ENCODE measurements at places on chromosomes 13 and 19.

DNA sequence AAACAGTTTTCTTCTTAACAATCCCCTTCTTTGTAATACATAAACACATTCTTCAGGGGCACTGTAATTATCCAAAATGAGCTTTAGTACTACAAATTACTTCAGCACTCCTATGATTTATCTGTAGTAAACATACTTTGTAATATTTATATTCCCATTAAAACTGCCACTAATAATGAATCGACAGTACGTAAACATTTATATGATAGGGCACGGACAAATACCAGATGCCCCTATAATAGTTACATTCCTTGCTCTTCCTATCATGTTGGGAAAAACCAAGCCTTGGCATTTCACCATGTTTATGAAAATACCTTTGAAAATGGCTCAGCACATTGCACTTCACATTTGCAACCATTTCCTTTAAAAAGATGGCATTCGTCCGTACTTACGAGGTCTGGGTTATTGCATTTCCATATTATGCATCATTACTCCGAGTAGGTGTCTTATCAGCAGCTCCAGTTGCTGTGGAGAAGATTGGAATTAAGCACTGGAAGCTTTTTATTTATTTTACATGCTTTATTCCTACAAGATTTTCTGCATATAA is 1043.4 kb downstream of the DIAPH3 start:
- DNase-seq, result no peak

DNA sequence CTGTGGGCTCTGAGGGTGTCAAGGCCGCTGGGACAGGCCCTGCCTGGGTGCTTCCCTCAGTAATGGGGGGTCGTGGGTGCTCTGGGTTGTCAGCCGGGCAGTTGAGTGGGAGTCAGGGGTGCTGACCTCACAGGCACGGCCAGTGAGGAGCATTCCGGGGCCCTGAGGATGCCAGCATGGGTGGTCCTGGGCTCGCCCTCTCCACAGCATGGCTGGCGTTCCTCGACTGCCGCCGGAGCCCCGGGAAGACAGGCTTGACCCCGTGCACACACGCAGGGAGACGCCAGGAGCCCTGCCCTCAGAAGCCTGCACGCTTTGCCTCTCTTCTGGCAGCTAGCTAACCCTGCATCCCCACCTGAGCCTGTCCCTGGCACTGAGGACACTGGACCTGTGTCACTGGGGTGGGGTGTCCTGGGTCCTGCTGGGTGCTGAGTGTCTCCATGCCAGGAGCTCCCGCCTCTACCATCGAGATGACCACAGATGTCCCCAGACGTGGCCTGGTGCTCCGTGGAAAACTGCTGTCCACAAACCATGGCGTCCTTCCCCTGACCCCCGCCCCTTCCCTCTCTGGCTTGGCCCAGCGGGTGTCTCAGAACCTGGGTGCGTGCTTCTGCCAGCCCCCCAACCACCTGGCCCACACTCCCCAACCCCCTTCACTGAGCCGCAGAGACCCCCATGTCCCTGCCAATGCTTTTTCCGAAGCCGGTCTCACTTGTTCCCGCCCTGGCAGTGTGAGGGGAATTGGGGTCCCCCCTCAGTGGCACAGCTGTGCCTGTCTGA is 4.4 kb upstream of the NDUFS7 start:
- DNase-seq, result no peak

- DNase-seq, result no peak
Observed at GRCh38 chr19:32296694-32297093, 48.7 kb upstream of the ZNF507 start.

GRCh38 chr19:5050905-5051304 is 82.0 kb downstream of the KDM4B start:
- no peak for DNase-seq

DNA sequence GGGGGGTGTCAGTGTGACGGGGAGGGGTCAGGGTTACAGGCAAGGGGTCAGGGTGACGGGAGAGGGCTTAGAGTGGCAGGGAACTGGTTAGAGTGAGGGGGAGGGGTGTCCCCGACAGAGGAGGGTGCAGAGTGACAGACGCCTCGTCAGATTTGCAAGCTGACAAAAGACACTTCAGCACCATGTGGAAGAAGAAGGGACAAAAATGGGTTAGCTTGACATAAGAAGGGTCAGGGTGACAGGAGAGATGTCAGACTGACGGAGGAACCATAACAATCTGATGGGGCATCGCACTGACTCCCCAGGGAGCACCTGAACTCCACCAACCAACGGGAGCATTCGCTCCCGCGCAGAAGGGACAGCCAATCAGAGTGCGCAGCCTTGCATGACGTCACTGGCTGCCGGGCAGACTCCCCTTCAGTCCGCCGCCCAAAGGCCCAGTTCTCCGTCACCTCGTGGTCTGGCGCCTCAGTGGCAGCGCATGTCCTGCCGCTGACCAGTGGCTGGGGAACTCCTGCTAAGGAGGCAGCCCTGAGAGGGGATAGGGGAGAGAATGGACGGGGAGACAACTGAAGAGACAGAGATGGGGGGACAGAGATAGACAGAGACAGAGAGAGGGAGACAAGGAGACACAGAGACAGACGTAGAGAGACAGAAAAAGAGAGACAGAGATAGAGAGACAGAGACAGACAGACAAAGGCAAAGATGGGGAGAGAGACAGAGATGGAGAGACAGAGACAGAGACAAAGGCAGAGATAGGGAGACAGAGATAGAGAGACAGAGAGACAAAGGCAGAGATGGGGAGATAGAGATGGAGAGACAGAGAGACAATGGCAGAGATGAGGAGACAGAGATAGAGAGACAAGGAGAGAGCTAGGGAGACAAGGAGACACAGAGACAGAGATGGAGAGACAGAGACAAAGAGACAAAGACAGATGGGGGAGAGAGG is 30.2 kb downstream of the C19orf81 start:
- DNase-seq, result peak; percentile 86

GRCh38 chr19:50003254-50003788 is 21.9 kb downstream of the VRK3 start:
- no peak for DNase-seq

- no peak for DNase-seq
Observed at GRCh38 chr13:42750794-42751193, 30.6 kb upstream of the FAM216B start.

- no peak for DNase-seq
Observed at GRCh38 chr13:41700790-41701310, 243.5 kb downstream of the RGCC start.

DNA sequence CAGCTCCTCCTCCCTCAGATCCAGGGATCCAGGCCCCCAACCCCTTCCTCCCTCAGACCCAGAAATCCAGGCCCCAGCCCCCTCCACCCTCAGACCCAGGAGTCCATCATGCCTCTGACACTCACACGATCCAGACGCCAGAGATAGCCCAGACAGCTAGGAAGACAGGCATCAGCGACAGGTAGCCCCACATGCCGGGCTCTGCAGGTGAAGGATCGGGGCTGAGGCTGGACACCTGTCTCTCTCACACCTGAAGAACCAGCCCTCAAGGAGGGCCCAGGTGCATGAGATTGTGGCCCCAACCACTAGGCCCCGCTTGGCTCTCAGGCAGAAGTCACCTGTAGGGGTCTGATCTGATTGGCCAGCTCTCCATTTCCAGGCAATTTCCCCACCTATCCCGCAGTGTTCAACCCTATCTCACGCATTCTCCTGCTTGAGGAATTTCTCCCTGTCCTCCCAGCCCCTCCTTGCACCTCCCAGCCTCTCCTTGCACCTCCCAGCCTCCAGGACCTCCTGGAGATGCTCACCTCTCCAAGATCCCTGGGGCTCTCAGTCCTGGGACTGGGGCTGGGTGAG is 4.2 kb downstream of the TMEM150B start:
- no peak for DNase-seq

DNA sequence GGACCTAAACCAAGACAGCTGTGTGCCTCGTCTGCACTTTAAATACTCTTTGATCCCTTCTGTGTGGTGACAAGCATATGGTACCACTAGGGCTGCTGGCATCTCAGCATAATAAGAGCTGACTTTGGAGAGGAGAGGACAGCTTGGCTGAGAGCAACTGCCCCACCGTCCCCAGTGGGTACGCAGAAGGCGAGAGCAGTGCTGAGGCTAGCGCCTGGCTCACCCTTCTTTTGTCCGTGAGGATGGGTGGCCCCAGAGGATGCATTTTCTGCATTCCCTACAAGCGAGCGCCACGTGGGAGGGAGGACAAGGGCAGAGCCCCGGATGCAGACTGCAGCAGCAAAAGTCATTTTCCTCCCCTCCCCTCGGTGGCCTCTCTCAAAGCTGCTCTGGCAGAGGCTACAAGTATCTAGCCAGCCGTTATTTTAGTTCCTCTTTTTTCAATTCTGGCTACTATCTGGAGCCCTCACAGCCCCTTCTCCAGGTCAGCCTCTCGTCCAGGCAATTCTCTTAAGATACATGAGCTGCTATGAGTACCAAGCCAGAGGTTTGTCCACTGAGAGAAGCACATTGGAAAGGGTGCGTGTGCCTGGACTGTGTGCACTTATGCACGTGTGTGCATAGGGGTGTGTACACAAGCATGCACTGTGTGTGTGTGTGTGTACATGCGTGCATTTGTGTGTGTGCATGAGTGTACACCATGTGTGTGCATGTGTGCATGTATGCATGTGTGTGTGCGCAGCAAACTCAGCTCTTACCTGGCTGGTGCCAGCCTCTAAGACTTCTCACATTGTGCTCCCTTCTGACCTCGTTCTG is 51.3 kb downstream of the RAB20 start:
- no peak for DNase-seq

DNA sequence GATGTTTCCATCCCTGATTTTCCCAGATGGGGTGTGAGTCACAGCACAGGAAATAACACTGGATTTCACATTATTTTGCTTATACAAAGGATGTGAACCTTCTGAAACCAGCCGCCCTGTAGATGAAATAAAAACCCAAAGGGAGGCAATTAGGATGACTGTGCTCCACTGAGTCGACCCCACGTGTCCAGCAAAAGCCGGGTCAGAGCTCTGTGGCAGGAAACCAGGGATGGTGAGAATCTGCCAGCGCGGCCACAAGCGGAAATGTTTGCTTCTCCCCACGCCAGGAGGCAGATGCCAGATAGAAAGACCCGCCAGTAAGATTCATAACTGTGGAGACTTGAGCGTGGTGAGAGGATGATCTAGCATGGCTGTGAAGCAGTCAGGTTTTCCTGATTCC is 764.4 kb downstream of the LIG4 start:
- no peak for DNase-seq

DNA sequence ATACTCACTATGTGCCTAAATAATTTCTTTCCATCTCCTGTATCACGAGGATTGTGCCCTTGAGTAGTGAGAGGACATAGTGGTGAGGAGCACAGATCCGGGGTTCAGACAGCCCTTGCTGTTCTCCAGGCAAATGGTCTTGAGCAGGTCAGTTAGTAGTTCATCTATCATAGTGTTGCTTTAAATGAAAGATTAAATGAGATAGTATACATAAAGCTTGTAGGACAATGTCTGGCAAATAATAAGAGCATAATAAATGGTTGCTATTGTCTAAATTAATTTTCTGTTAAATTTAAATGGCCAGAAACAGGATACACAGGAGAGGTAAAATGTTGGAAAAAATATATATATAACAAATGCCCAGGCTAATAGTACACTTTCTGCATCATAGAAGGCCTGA is 23.4 kb downstream of the FAM124A start:
- DNase-seq, result no peak

DNA sequence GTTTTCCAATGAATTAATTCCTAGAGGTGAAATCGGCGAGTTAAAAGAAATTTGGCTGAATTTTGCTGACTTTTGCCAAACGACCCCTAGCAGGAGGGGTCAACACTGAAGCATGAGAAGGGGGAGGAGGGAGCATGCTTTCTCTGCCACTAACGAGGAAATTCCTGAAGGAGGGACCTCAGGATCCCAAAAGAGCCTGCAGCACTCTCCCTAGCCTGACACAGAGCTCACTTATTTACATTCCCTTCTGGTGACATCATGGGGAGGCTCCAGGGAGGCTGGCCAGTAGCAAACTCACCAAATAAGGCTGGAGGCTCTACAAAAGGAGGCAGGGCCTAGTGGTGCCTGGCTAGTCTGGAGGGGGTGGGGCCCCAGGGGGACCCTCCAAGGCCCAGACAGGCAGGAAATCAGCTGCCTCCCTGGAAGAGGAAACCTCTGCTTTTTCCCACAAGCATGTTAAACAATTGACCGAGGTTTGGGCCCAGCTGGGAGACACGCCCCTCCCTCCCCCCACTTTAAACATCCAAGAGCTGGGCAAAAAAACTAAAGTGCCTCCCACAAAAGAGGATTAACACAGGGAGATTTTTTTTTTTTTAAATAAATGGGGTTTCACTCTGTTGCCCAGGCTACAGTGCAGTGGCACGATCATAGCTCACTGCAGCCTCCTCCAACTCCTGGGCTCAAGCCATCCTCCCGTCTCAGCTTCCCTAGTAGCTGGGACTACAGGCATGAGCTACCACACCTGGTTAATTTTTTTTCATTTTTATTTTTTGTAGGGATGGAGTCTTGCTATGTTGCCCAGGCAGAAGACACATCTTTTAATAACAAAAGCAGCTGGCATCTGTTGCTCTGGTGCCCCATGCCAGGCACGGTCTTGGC is 2.1 kb downstream of the DAPK3 start:
- no peak for DNase-seq

GRCh38 chr13:105702441-105702840 is 833.0 kb downstream of the EFNB2 start:
- no peak for DNase-seq

GRCh38 chr19:1864480-1865171 is 1.2 kb upstream of the KLF16 start:
- DNase-seq, result peak; percentile 83

DNA sequence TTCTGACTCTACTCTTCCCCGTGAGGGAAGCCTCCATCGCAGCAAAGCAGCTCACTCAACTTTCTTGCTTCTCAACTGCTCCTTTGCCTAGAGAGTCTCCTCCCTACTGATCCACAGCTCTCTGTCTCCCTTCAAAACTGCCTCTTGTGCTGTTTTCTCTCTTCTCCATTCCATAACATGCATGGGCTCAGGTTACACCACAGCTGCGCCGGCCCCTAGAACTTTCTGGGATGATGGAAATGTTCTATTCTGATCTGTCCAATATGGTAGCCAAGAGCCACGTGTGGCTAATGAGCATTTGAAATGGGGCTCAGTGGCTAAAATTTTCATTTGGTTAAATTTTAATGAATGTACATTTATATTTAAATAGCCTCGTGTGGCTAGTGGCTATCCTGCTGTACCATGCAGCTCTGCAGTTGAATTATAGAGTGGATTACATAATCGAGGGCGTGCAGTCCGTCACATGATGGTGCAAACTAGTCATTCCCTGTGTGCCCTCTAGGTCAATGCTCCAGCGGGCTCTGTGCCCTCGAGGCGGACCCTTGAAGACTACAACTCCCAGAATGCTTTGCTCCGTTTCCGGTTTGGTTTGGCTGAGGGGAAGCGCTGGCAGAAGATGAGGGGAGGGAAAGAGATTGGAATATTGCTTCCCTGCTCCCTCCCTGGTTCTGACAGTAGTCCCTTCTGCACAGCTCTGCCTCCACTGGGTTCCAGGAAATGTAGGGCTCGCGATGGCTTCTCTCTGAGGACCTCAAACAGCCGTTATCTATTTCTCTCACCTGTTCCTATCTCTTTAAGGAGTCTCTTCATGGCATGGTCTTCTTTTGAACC is 109.8 kb downstream of the CACNA1A start:
- DNase-seq, result peak; percentile 28

All from activated T-cell treated with anti-CD3 and anti-CD28 coated beads, Interleukin-2, amount 50 U/mL, for 24 hours (primary cell).